ENCODE measurements at places on chromosomes 6 and 20.

GRCh38 chr6:34057191-34057590, 88.7 kb downstream of the GRM4 start:
- DNase-seq: no peak

DNA sequence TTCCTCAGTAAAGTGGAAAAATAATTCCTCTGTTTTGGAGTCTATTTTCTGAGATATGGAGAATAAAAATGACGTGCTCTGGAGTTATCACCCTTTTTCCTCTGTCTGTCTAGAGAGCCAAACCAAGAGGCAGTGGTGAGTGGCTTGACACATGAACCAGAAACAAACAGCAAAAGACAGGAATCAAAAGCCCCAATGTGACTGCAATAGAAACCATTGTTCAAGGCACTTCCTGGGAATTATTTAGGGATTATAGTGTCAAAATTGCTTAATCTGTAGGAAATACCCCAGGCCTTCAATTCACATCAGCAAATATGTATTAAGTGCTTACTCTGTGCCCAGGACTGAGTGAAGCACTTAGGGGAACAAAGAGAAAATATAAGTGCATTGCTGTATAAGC, 560.4 kb upstream of the JAG1 start:
- no peak for DNase-seq

GRCh38 chr6:83167726-83168278, 25.3 kb downstream of the PGM3 start:
- no peak for DNase-seq

- DNase-seq: no peak
These were observed 5.6 kb upstream of the UQCC2 start for GRCh38 chr6:33716890-33717632.

DNA sequence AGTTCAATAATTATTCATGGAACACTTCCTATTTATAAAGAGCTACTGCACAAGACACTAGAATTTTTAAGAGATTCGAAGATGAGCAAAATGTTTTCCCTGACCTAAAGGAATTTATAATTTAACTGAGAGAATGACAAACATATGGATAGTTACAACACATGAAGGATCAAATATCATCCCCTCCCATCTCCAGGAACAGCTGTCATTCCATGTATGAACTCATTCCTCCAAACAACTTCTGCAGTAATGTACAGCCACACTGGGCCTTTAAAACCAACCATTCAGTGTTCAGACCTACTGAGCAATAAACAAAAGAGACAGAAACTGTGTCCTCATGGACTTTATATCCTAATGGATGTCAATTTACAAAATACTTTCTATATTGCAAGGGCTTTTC, 87.8 kb downstream of the KIF16B start:
- DNase-seq: no peak

GRCh38 chr20:409697-410559, 1.8 kb downstream of the RBCK1 start:
- DNase-seq: no peak

GRCh38 chr6:116465246-116465645, 4.1 kb downstream of the CALHM6 start:
- DNase-seq: peak; percentile 83

DNA sequence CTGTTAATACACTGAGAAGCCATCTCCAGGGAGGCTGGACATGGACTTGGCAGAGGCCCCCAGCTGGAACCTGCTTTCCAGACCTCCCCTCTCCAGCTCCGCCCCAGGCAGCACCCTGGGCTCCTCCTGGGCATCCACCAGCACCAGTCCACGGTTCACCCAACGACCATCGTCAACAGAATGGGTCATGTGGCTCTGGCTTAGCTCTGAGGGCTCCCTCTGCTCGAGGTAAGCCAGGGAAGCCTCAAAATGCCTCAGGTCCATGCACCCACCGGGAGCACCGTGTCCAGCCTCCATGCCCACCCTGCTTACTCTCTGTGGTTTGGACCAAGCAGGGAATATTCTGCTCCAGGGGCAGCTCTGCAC, 40.5 kb downstream of the WDR27 start:
- no peak for DNase-seq

DNA sequence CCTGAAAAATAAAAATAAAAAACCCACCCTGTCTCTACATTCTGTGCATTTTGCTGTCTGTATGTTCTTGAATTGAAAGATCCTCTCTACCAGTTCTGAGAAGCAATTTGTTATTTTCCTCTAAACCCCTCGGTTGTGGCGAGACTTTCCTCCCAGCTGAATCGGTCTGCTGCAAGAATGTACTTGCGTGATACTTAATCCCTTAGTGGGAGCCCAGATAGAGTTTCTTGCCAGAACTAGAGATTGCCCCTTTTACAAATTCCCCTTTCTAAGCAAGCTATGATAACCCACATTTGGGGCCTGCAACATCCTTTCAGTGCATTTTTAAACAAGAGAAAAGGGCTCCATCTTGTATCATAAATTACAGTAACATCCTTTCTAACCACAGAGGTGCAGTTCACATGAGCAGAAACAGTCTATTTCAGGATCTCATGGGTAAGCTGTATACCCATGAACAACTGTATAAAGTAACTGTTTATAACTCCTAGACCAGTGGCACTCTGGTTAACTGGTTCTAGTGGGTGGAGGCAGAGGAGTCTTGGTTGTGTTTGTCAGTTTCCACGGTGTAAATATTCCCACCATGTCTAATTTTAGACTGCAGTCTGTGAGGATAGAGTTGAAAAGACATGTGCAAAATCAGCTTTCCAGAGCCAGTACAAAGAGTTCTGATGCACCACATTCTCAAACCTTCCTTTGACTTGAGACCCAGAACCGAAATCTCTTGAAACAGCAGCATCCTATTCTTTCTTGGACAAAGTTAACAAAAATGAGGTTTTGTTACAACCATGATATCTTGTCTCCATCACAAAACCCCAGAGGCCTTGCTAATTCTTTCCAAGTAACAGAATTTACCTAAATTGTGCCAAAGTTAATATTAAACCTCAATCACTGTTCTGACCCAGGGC, 113.1 kb upstream of the ZNF217 start:
- no peak for DNase-seq

DNA sequence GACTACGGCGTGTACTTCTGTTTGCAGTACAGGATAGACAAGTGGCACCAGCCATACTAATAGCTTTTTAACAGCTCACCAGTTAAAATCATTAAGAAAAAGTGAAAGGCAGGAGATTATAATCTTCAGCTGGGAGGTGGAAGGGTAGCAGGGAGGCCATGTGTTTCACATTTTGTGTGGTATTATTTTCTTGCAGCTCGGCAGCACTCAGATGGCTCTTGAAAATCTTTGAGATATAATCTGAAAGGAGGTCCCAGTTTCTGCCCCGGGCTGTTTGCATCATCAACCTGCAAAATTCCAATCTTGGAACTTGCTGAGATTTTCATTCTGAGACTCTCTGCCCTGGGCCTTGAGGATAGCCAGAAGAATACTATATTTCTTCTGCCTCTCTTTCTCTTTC, 87.5 kb upstream of the HDAC2 start:
- DNase-seq: no peak

DNA sequence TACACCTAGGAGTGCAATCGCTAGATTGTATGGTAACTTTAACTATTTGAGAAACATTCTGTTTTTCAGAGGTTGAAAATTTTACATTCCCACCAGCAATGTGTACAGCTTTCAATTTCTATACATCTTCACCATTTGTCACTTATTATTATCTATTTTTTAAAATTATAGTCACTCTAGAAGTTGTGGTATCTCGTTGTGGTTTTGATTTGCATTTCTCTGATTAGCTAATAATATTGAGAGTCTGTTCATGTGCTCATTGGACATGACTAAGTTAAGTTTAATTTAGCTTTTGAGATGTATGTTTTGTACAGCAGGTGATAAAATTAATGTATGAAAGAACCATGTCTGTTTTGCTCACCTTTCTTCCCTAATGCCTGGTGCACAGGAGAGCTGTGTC, 34.8 kb upstream of the PLCB1 start:
- DNase-seq: no peak

- DNase-seq: no peak
These were observed 5.3 kb upstream of the TNFAIP3 start for GRCh38 chr6:137861550-137862337.

DNA sequence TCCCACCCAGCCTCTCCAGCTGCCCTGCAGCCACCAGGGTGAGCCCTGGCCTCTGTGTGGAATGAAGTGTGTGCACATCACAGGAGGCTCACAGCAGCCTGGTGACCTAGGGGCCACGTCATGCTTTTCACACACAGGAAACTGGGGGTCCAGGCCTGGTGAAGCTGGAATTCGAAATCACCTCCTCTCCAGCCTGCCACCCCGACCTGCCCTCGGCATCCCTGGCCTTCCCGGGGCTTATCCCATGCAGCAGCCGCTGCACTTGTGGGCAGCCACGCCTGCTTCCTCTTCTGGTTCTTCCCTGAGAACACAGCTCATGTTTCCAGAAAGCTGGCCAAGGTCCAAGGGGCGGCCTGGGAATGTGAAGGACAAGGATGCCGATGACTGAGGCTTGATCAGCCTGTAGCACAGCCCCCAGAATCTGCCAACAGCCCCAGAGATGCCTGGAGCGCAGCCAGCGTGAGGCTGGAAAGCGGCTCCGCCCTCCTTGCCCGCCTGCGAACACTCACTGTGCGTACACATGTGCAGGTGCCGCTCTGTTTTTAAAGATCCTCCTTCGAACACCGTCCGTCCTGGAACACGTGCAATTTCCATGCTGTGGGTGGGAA, 4.2 kb upstream of the NTSR1 start:
- DNase-seq: no peak

GRCh38 chr6:15677822-15678221, 15.0 kb upstream of the DTNBP1 start:
- DNase-seq: no peak

DNA sequence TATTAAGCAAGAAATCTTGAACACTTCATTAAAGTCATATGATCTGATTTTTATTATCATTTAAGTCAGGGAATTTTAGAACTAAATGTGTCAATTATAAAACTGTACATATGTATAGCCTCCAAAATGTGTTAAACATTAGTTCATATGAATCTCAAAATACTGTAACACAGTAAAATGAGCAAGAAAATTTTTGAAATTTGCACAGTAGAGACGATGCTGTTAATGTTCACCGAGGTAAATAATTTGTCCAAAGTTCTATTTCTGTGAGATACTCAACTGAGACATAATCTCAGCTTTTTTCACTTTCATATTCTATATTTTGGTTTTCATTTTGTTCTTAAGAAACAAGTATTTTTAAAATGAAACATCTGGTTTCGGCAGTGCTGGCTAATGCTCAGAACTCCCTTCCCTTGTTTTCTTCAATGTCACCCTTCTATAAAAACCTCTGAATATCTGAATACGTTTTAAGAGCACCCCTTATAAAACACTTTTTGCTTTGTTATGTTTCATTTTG, 353.1 kb downstream of the LAMA2 start:
- DNase-seq: no peak

GRCh38 chr6:148746363-148747144, at the start of gene UST:
Gene UST (plus strand): TSS chr6:148747030. CDS start chr6:148747431, 401 bp downstream.
- DNase-seq: no peak

- no peak for DNase-seq
These were observed 117.5 kb upstream of the QKI start for GRCh38 chr6:163296835-163297519.

DNA sequence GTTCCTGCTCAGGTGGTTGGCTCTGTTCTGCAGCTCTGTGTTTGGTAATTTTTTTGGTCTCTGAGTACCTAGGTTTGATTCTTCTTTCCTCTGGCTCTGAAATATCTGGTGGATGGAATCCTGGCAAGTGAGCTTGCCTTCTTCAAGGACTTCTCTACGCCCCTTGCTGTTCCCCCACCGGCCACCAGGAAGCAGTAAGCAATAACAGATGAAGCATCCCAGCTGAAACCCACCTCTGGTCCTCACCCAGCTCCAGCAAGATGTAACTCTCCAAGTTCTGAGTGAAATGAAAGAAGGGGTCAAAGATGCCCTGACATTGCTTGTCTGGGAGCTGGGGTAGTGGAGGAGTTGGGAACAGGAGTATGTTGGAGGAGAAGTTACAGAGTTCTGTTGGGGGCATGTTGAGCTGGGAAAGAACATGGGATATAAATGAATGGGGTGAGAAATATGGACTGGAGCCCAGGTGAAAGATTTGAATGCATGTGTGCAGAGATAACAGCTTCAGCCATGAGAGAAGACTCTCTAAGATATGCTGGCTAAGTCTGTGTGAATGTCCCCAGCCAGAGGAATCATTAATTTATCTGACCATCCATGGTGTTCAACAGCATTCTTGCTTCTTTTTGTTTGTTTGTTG, 51.3 kb upstream of the GLP1R start:
- DNase-seq: peak; percentile 34

- DNase-seq: no peak
These were observed 45.2 kb downstream of the RANBP9 start for GRCh38 chr6:13666194-13667105.

- DNase-seq: peak; percentile 48
These were observed 23.4 kb upstream of the MCM3 start for GRCh38 chr6:52307900-52308372.

DNA sequence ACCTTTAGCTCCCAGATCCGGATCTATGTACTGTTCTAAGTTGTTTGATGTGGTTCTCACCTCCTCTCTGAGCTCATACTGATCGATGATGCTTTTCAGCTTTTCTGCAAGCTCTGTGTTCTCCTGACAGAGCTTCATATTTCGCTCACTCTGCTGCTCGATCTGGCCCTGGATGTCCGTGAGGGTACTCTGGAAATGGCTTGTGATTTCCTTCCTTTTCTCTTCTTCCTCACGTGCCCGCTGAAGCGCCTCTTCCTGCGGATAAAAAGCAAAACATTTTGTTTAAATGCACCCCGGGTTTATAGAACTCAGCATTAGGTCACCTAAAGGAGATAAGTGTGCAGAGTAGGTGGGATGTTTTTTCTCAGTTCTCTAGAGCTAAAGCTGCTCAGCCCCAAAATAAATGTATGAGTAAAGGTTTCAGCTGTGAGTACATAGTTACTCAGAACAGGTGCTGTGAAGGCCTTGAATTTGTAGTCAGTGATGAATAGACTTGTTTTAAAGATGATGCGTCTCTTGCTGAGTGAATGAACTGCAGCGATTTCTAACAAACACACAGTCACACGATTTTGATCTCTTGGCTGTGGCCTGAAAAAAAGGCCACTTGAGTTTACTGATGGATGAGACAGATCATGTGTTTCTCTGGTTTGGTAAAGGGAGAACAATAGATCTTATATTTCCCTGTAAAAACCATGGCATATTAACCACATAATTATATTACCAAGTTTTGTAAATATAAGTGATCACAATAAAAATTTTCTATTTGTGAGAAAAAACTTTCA, 29.1 kb downstream of the TXLNB start:
- no peak for DNase-seq

DNA sequence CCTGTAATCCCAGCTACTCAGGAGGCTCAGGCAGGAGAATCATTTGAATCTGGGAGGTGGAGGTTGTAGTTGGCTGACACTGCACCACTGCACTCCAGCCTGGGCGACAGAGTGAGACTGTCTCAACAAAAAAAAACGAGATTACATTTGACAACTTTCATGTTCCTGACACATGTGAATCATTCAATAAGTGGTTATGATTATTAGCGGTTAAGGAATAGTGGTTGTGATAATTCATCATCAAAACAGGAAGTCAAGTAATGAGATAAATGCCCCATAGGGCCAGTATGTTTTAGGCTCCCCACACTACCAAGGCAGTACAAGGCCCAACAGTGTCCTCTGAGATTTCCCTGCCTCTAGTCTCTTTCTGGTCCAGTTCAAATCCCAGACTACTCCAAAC, 2.5 kb downstream of the HDDC2 start:
- peak; percentile 17 for DNase-seq

GRCh38 chr20:59752101-59752586, 147.8 kb downstream of the PHACTR3 start:
- no peak for DNase-seq

- DNase-seq: no peak
These were observed 33.2 kb downstream of the ANKS1A start for GRCh38 chr6:34922177-34922663.

Data from AML-193 (cell line).